ENCODE measurements at places on chromosomes 1 and 21.

DNA sequence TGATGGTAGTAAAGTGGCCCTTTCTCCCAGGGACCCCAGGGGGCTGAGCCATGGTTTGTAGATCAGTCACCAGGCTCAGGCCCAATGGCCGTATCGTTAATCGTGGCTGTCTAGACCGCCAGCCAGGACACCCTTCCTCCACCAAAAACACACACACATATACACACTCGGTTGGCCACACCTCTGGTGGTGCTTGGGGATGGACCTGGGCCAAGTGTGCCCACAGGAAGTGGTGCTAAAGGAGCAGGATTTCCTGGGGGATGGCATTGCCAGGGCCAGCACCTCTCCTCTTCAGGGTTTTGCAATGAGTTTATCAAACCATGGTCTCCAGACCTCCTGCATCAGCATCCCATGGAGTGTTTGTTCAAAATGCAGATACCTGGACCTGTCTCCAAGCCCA lies 36.2 kb downstream of the CITED4 start:
- no peak for DNase-seq

GRCh38 chr1:235286667-235287066 lies 41.3 kb downstream of the ARID4B start:
- DNase-seq, result no peak

GRCh38 chr1:229856009-229856650 lies 210.9 kb upstream of the GALNT2 start:
- DNase-seq, result no peak

- DNase-seq, result no peak
These were observed 52.4 kb downstream of the IER5 start for GRCh38 chr1:181140891-181141290.

DNA sequence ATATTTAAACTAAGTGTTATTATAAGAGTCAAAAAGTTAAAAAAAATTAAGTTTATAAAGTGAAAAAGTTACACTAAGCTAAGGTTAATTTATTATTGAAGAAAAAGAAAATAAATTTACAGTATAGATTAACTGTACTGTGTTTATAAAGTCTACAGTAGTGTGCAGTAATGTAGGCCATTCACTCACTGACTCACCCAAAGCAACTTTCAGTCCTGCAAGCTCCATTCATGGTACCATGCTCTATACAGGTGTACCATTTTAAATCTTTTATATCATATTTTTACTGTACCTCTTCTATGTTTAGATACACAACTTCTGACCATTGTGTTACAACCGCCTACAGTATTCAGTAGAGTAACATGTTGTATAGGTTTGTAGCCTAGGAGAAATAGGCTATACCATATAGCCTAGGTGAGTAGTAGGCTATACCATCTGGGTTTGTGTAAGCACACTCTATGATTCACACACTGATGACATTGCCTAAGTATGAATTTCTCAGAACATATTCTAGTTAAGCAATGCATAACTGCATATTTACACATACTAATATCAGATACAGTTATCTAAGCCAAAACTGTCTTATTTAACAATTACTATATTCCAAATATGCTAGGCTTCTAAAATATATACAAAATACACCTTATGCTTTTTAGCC lies 80.6 kb upstream of the GFI1 start:
- DNase-seq, result no peak

- peak; percentile 15 for DNase-seq
These were observed 4.2 kb upstream of the LINGO4 start for GRCh38 chr1:151809290-151809984.

GRCh38 chr1:39940253-39940652 lies 14.7 kb upstream of the MFSD2A start:
- DNase-seq, result no peak
